Cerebellar nuclear complex (tissue), 1 donor: ENCODE measurements at places on chromosomes 12 and 14.
A peak's percentile ranks its signal among the peaks of the same experiment; 100 is the strongest.

- no peak for DNase-seq
These were observed 8.9 kb downstream of the WNK1 start for GRCh38 chr12:761256-761655.

DNA sequence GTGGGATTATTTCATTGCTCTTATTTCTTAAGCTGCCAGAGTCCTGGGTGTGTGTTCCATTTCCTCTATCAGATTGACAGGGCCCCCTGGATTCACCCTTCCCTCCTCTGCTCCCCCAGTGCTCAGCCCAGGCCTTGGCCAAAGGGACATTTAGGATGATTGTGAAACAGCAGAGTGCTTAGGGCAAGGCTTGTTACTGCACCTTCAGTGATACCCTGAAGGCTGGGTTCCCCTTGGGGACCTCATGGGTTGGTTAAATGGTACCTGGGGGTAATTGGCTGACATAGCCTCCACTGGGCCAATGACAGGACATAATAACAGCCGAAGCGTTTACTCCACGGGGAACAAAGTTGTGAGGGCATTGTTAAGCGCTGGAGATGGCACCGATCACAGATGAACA is 1.3 kb upstream of the KRT72 start:
- DNase-seq, result no peak

DNA sequence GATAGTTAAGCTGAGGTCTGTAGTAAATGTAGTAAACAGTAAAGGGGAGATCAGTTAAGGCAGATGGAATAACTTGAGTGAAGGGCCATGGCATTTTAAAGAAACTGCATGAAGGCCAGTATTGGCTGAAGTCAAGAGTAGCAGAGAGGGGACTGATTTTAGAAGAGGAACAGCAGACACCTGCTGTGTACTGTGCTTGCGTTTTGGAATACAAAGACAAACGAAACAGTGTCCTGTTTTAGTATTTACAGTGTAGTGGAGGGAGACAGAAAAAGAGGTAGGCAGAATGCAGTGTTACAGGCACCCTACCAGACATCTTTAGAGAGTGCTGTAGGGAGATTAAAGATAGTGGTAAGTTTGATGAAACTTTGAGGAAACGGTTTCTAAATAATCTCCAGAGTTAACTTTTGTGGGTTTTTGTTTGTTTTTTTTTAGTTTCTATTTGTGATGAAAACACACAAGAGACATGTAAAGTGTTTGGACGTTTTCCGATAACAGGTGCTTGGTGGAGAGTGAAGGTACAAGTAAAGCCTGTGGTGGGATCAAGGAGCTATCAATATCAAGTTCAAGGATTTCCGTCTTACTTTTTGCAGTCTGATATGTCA is 2.1 kb downstream of the HELB start:
- DNase-seq, result no peak

GRCh38 chr14:68777644-68778043 is 15.2 kb downstream of the ZFP36L1 start:
- no peak for DNase-seq

- no peak for DNase-seq
These were observed 16.5 kb downstream of the SEL1L start for GRCh38 chr14:81516986-81517797.

- no peak for DNase-seq
These were observed 2.0 kb upstream of the PRB2 start for GRCh38 chr12:11397366-11397765.

DNA sequence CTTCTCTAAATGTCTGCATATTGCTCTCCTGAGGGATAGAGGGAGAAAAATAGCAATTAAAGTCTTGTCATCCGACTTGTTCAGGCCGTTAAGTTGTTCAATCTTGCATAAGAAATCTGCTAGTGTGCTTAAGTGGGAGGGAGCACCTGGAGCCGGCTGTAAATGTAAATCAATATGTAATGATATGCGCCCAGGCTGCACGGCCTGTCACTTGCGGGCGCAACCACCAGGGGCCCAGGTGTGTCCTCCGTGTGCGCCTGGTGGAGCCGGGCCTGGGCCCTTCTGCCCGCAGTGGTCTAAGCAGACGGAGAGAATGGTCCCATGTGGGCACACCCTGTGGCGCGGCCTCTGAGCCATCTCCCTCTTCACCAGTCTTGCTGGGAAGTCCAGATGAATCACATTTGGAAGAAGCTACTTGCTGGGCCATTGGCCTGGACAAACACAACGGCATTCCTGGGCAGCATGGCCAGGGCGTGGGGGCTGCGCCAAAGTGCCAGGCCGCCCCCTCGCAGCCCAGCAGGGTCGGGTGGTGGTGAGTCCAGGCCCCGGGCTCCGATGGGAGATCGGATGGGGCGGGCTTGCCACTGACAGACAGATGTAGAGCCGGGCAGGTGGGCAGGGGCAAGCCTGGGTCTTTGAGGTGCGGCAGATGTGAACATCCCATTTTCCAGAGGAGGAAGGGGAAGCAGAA is 193.3 kb upstream of the C14orf180 start:
- DNase-seq, result no peak

DNA sequence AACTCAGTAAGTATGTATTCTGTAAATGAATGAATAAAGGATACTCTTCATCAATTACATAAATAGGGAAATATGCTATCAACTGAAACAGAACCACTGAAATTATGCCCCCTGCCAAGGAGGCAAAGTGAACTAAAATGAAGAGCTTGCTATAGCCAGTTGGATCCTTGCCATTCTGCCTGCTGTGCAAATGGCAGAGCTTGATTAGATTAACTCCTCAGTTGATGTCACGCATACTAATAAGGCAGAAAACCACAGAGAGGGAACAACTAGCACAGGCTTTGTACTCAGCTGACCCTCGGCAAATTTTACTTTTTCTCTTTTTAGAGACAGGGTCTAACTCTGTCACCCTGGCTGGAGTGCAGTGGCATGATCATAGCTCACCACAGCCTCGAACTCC is 36.7 kb upstream of the FERMT2 start:
- DNase-seq, result no peak

- no peak for DNase-seq
These were observed 158.5 kb downstream of the FOXA1 start for GRCh38 chr14:37436519-37436918.

- DNase-seq, result no peak
These were observed 14.2 kb downstream of the AMN1 start for GRCh38 chr12:31714406-31715271.

DNA sequence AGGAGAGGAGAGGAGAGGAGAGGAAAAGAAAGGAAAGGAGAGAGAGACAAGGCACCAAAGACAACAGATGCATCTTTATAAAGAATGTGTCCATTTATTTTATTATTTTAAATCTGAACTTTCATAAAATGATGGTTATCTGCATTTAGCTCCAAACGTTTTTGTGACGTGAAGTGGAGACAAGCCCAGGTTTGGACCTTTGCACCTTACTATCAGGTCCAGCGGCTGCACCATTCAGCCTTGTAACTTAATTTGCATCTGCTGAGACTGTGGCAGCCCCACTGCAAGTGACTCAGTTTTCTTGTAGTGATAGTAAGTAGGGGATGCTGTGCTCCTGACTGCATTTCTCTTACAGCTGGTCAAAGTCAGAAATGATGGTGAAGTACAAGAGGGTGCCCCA is 130.7 kb downstream of the NTF3 start:
- no peak for DNase-seq

- DNase-seq, result no peak
These were observed 92.9 kb downstream of the FAR2 start for GRCh38 chr12:29241821-29242591.

DNA sequence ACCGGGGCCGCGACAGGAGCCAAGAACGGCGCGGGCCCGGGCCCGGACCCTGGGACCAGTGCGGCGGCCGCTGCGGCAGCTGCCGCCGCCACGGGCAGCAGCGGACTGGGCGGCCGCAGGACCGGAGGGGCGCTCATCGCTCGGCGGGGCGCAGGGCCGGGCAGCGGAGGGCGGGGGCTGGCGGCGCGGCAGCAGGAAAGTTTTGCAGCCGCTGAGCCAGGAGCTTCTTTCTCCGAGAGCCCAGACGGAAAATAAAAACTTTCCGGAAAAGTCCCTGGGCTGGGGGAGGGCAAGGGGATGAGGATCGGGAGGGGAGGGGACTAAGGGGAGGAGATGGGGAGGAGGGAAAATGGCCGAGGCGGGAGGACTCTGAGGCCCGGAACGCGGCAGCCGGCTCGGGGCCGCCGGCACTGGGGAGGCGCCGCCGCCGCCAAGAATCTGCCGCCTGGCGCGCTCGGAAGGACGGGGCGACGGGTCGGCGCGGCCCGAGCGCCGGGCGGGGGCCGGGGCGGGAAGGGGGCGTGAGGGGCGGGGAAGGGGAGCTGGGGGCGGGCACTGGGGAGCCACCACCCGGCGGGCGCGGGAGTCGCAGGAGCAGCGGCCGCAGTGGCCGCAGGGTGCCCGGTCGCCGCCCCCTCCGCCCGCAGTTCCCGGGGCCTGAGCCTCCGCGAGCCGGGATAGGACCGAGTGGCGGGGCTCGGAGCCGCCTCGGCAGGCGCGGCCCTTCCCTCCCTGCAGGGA is at the start of gene PRKD1:
PRKD1 (minus strand) TSS at position 472 of the 741 bp plus-strand sequence.
- DNase-seq, result no peak

- no peak for DNase-seq
These were observed 149.2 kb upstream of the BTG1 start for GRCh38 chr12:92294676-92295440.

DNA sequence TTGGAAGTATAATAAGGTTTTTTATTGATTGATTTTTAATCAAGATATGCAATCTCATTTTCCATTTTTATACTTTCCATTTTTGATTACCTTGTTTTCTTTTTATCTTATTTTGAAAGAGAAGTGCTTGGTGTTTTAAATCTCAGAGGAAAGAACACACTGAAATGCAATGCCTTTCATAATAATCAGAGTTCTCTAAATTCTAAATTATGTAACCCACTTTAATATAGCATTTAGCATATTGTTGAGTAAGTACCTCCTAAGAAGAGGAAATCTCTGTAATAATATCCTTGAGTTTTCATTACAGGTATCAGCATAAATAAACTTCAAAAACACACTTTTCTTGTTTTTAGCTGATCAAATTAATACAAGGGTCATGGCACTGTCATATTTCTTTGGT is 96.9 kb downstream of the GTF2A1 start:
- DNase-seq, result no peak

- DNase-seq, result no peak
These were observed 233.9 kb downstream of the GXYLT1 start for GRCh38 chr12:41910578-41911320.

GRCh38 chr14:25034803-25035681 is 14.9 kb downstream of the STXBP6 start:
- DNase-seq, result no peak

DNA sequence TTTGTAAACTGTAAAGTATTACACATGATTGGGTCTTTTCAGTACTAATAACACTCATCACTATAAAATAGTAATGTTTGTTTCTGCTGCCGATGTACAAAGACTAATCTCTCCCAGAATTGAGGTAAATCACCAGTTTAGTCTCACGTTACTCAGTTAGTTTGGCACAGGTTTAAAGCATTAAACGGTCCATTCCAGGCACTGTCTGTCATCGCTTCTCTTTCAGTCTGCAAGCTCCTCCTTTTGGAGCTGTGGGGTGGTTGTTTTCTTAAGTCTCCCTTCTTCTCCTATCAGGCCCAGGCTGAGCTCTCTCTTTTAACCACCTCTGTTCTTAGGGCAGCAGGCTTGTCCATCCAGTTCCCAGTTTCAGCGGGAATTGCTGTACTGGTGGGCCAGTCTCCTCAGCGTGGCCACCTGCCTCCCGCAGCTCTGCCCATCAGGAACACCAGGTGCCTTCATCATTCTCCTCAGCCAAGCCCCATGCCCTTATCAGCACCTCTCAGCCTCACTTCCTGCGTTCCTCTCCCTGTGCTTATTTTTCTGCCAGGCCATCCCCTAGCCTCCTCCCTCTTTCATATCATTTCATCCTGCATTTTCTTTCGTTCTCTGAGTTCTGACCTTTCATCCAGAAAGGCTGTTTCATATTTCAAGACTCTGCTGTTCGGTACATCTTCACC is 149.0 kb downstream of the TGFB3 start:
- DNase-seq, result no peak

DNA sequence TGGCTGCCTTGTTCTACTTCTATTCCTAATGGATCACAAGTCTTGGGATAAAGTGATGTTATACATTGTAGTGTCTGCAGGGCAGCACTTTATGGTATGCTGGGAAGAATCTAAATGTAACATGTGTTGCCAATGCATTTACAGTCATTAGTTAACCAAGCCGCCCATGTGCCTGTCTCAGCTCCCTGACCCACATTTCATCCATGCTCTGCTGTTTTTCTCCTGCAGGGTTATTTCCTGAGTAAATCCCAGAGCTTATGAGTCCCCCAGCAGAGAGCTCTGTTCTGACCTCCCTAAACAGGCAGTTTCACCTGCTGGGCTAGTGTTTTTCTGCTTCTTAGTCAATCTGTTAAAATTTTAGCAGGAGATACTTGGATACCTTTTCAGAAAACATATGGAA is 4.4 kb upstream of the TMTC2 start:
- DNase-seq, result peak; percentile 57

DNA sequence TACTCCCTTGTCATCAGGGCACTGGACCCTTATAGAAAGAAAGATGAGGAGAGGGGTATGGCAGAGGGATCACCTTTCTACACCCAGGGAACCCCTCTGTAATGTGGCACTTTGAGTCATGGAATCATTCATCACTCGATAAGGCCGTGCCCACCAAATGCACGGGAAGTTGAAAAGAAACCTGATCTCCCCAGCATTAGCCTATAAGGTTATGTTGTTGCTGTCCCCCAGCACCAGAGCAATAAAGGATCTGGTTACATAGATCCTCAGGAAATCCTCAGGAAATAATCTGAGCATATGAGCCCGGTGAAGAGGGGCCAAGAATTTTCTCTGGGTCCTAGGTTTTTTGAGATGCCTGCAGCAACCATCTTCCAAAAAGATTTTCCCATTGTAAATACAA is 148.8 kb upstream of the CRY1 start:
- DNase-seq, result no peak

DNA sequence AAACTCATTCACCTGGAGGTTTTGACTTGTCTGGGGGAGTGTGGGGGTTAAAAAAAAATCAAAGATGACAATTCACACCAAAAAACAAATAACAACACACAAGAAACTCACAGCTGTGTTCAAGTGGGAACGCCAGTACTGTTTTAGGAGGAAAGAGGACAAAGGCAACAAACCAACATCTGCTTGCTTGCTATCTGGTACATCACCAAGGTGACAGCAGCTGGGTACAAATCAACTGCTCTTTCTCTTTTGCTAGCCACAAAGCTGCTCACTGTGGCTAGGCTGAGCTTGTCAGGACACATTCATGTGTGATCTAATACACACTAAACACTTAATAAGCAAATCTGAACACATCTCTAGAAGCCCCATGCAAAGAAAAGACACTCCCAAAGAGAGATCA is 128.0 kb upstream of the RAP1B start:
- no peak for DNase-seq

GRCh38 chr12:23880988-23881387 is 68.5 kb downstream of the SOX5 start:
- DNase-seq, result no peak

- DNase-seq, result no peak
These were observed 6.3 kb upstream of the RIC8B start for GRCh38 chr12:106767954-106768822.

- DNase-seq, result no peak
These were observed 3.2 kb downstream of the DCAF4 start for GRCh38 chr14:72929316-72930080.

GRCh38 chr12:20950248-20950647 is 139.7 kb downstream of the SLCO1B3 start:
- no peak for DNase-seq
